ENCODE measurements at places on chromosomes 4 and X.

GRCh38 chrX:81304563-81304962 lies 102.7 kb downstream of the SH3BGRL start:
- DNase-seq = no peak

DNA sequence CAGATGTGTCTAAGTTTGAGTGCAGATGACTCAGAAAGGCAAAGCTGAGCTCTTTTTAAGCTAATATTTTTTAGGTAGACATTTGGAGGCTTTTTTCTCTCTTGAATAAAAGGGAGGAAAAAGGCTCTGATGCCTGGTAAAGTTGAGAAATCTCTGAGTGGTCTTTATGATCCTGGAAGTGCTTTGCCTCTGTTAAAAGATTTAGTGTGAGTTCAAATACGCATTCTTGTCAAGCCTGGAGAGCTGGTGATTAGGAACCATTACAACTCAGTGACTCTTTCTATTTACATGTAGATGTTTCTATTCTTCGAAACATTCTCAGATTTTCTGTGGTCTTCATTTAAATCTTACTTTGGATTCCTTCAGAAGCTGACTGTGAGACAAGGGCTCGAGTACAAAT lies 143.4 kb upstream of the MED14 start:
- no peak for DNase-seq

DNA sequence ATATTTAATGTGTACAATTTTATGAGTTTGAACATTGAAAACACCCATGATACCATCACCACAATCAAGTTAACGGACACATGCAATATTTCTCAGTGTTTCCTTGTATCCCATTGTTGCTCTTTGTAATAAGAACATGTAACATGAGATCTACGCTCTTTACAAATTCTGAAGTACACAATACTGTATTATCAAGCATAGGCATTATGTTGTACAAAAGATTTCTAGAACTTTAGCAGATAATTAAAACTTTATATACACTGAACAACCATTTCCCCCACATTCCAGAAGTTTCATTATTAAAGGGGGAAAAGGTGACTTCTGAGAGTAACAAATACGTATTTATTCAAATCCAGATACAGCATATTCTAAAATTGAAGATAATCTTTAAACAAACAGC lies 114.5 kb downstream of the SLC10A7 start:
- DNase-seq = no peak

- DNase-seq = no peak
Measured at GRCh38 chr4:140198942-140199341, 45.0 kb upstream of the MAML3 start.

DNA sequence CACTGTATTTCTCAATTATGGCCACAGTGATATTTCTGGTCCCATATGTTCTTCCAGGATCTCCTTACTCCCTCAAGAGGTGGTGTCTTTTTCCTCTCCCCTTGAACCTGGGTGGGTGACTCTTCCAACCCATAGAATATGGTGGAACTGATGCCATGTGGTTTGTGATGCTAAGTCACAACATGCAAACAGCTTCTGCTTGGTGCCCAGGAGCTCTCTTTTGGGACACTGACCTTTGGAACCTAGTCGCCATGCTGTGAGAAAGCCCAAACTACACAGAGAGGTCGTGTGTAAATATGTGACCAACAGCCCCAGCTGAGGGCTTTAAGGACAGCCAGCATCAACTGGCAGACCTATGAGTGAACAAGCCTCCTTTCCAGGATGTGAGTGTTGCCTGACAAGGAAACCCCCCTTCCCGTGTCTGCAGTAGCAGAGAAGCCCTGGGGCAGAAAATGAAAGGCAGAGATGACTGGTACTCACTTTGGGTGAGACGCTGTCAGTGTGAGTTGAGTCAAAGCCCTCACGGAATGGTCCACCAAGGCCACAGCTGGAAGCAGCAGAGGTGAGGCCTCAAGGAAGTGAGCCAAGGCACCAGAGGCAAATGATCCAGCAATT lies 223.4 kb downstream of the BCOR start:
- no peak for DNase-seq

DNA sequence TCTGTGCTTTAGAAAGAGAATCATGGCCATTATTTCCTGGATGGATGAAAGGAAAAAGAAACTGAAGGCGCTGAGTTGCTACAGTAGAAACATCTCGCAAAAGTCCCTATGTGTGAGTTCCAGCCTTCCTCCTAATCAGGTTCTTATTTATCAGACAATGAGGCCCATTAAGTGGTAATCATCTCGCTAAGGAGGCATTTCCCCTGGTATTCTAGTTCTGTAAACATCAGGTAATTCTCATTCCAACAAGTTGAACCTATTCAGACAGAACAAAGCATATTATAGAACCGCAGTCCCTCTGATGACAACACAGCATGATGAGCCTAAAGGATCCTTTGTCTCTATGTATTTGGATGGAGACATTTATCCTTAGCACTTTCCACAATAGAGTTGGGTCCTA lies 205.7 kb upstream of the MAOA start:
- no peak for DNase-seq
